Activated T-cell treated with anti-CD3 and anti-CD28 coated beads for 1 hour (primary cell): ENCODE measurements at places on chromosomes 2 and 18.

DNA sequence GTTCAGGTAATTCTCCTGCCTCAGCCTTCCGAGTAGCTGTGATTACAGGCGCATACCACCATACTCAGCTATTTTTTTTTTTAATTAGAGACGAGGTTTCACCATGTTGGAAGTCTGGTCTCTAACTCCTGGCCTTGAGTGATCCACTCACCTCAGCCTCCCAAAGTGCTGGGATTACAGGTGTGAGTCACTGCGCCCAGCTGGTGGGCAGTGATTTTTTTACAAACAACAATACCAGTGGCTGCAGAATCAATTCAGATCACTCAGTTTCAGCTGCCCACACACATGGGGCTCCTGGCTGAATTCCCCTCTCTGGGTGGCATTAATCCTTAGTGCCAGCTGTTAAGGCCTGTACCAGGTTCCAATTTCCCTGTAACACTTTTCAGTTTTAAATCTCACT is 13.3 kb upstream of the CYRIA start:
- DNase-seq, result no peak

DNA sequence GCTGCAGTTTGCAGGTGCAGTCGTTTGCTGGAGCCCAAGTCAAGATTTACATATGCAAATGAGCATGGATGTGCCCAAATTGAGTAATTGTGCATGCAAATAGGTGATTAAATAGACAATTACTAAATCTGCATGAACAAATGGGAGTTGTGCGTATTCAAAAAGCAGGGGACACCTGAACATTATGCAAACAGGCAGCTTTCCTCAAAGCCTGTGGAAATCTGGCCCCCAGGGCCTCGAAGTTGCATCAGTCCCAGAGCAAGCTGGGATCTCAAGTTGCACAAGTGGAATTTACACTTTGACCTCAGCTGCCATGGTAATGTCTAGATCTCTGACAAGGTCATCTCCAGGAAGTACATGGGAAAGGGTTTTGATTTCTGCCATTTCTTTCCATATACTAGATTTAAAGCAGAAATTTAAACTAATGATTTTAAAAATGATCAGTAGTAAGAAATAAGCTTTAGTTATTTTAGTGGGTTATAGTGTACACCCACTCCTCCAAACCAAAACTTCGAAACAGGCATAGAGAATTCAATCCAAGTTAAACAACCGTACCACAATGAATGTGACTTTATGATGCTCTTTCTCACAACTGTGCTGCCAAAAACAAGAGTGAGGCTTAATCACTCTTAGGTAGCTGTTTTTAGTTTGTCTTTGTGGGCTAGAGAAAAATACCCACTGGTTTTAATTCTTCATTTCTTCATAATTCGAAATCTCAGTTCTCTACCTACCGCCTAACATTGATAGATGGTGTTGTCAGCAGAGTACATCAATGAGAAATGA is 110.7 kb downstream of the RND3 start:
- DNase-seq, result no peak

DNA sequence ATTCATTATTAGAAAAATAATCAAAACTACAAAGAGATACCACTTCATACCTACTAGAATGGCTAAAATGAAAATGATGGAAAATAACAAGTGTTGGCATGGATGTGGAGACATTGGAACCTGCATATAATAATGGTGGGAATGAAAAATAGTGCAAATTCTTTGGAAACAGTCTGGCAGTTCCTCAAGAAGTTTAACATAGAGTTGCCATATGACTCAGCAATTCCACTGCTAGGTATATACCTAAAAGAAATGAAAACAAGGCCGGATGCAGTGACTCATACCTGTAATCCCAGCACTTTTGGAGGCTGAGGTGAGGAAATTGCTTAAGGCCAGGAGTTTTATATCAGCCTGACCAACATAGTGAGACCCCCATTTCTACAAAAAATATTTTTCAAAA is 41.6 kb upstream of the ACYP2 start:
- no peak for DNase-seq

GRCh38 chr2:31504311-31504710 is 76.4 kb downstream of the SRD5A2 start:
- DNase-seq, result no peak
